ENCODE measurements at places on chromosomes 7 and 10. TPM values are rescaled to one million over a fixed set of nuclear protein-coding genes. Genes with fewer than 3 reads are reported as not detected.

DNA sequence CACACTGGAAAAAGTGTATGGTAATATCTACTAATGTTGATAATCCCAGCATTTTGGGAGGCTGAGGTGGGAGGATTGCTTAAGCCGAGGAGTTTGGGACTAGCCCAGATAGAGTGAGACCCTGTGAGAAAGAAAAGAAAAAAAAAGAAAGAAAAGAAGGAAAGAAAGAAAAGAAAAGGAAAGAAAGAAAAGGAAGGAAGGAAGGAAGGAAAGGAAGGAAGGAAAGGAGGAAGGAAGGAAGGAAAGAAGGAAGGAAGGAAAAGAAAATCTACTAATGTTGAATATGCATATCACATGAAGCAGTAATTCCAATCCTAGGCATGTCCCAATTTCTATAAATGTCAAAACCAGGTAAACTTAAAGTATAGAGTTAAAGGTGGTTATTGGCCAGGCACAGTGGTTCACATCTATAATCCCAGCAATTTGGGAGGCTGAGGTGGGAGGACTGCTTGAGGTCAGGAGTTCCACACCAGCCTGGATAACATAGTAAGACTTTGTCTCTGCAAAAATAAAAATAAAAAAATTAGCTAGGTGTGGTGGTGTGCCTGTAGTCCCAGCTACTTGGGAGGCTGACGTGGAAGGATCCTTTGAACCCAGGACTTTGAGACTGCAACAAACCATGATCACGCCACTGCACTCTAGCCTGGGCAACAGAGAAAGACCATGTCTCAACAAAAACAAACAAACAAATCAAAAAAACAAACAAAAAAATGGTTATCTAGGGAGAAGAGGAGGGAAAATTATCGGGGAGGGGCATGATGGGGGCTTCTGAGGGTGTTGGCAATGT lies 5.2 kb upstream of the KAZALD1 start:
- no peak for DNase-seq
- no peak overlapping the region for H3K27ac ChIP-seq
- no peak overlapping the region for H3K4me3 ChIP-seq
- H3K4me1 ChIP-seq: peaks cover 13% of the 10 kb centered on the region
- H3K36me3 ChIP-seq: peaks cover 4% of the 10 kb centered on the region
- H3K27me3 ChIP-seq: peaks cover 8% of the 10 kb centered on the region

The TUBAL3 gene
- total RNA-seq: 0.19 TPM

DNA sequence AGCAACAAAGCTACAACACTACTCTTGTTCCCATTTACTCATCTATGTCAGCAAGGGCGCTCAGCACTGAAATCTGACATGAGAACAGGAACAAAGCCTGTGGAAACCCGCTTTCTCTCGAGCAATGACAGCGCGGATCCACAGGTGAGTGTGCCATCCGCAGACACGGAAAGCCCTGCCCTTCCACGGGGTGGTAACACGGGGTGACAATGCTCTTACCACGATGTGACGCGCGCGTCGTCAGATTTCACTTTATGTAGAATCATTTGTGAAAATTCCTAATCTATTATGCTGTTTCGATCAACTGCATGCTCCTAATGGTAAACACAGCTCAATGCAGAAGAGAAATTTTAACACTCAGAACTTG lies 34.4 kb downstream of the ZFAND2A start:
- H3K36me3 ChIP-seq: peaks cover 10% of the 10 kb centered on the region
- H3K27me3 ChIP-seq: no peaks in the 10 kb centered on the region
- H3K27ac ChIP-seq: no peak overlapping the region
- no peak for DNase-seq
- H3K4me1 ChIP-seq: peaks cover 8% of the 10 kb centered on the region

The CBLL1 gene
- total RNA-seq: 25.0 TPM

The COL17A1 gene
- 94.1 TPM for total RNA-seq

- H3K4me1 ChIP-seq: no peaks in the 10 kb centered on the region
- H3K27ac ChIP-seq: no peak overlapping the region
- H3K36me3 ChIP-seq: peaks cover 15% of the 10 kb centered on the region
- DNase-seq: no peak
- H3K4me3 ChIP-seq: no peak overlapping the region
Measured at GRCh38 chr10:121007264-121007663, 156.1 kb downstream of the WDR11 start.

DNA sequence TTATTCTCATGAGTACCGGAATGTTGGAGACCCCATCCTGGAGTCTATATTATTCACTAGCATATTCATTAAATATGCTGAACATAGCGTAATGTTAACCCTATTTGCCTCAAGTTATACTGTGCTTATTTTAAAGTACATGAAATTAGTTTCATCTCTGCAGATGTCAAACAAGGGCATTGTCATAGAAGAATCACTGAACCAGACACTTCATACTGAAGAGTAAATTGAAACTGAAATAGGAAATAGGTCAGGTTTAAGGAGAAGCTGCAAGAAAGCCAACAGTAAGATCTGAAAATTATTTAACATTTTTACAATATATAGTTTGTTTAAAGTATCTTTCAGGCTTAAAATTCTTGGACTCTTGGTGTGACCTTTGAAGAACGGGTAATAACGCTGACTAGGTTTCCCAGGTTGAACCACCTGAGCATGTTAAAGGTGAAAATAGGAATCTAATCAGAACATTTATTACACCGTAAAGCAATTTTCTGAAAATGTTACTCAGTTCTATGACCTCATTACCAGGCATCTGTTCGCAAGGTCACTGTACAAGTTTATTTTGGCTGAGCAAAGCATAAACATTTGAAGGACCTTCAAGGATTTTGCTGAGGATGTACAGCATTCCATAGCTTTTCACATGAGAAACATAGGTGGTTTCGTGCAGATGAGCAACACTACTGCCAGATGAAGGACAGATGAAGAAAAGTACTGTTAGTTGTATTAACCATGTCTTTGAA lies 82.7 kb downstream of the REEP3 start:
- no peaks in the 10 kb centered on the region for H3K4me1 ChIP-seq
- H3K4me3 ChIP-seq: no peak overlapping the region
- H3K27ac ChIP-seq: no peak overlapping the region
- peaks cover 12% of the 10 kb centered on the region for H3K36me3 ChIP-seq
- H3K27me3 ChIP-seq: no peaks in the 10 kb centered on the region
- no peak for DNase-seq

The AKR1C4 gene
- total RNA-seq: 2.0 TPM

The STEAP2 gene
- 3.3 TPM for total RNA-seq

DNA sequence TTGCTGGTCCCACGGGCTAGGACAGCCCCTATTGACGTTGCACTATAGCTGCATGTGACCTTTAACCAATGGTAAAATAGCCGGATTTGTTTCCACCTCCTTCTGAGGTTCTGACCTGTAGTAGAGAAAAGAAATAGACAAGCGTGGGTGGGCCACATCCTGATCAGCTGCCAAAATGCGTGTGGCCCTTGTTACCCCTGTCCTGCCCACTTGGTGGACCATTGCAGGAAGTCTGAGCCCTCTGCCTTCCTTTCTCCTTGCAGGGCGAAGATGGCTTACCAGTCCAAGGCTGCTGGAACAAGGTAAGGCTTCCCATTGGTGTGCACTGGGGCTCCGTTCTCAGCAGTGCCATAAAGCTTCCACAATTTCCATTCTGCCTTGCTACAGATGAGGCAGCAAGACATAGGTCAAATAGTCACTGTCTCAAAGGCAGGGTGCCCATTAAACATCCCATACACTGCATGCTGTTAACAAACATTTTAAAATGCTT lies 95.9 kb upstream of the MACROH2A2 start:
- no peak overlapping the region for H3K4me3 ChIP-seq
- H3K27me3 ChIP-seq: peaks cover 15% of the 10 kb centered on the region
- H3K27ac ChIP-seq: no peak overlapping the region
- H3K36me3 ChIP-seq: no peaks in the 10 kb centered on the region
- H3K4me1 ChIP-seq: peaks cover 20% of the 10 kb centered on the region

GRCh38 chr7:150357270-150357669 lies 11.4 kb upstream of the REPIN1 start:
- H3K27me3 ChIP-seq: no peaks in the 10 kb centered on the region
- H3K36me3 ChIP-seq: no peaks in the 10 kb centered on the region
- H3K4me1 ChIP-seq: peaks cover 25% of the 10 kb centered on the region
- no peak overlapping the region for H3K27ac ChIP-seq
- no peak overlapping the region for H3K4me3 ChIP-seq
- DNase-seq: no peak

- peak overlapping the region; percentile 87 for H3K4me3 ChIP-seq
- H3K27me3 ChIP-seq: peaks cover 5% of the 10 kb centered on the region
- peaks cover 32% of the 10 kb centered on the region for H3K4me1 ChIP-seq
- DNase-seq: no peak
- peak overlapping the region; percentile 75 for H3K27ac ChIP-seq
Measured at GRCh38 chr10:34816501-34817002, 1.5 kb upstream of the PARD3 start.

The HNRNPF gene
- total RNA-seq: 287 TPM

The NPFFR1 gene
- not detected for total RNA-seq

- H3K4me1 ChIP-seq: peaks cover 4% of the 10 kb centered on the region
- peaks cover 4% of the 10 kb centered on the region for H3K27me3 ChIP-seq
- no peaks in the 10 kb centered on the region for H3K36me3 ChIP-seq
- no peak for DNase-seq
Measured at GRCh38 chr10:131219955-131220489, 91.5 kb downstream of the TCERG1L start.

DNA sequence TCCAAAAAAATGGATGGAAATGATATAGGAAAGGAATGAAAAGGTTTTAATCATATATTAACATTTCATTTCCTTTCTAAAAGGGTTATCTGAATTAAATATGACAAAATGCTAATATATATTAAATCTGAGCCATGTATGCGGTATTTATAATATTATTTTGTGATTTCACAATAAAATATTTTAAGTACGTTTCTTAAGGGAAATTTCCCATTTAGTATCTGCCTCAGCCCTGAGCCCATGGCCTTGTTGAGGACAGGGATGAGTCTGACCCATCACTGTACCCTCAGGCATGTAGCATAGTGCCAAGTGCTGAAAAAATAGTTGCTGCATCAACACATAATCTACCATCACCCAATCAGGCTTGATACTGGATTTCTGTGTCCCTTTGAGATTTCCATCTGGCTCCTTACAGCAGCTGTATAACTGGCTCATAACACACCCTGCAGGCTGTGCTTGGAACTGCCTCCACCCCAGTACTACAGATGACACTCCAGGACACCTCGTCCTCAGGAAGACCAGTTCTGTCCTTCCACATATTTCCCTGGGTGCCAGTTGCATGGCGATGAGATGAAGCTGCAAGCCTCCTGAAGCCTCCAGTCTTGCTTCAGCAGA lies 59.4 kb upstream of the ASAH2 start:
- H3K4me3 ChIP-seq: no peak overlapping the region
- H3K27ac ChIP-seq: no peak overlapping the region
- H3K27me3 ChIP-seq: no peaks in the 10 kb centered on the region
- no peaks in the 10 kb centered on the region for H3K4me1 ChIP-seq
- DNase-seq: no peak

DNA sequence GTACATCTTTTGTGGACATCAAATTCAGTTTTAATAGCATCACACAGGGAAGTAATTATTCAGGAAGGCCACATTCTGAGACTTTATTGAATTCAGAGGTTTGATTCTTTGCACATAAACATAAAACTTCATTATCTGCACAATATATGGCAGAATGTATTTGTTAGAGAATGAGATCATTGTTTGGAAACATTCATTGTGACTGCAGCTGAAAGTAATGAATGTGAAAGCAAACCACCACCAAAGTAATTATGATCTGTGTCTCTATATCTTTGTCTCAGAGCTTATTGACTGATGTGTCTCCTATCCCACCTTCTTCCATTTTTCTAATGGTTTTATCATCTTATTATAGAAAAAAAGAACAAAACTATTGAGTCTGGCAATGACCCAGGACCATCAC lies 340.9 kb upstream of the PCDH15 start:
- no peaks in the 10 kb centered on the region for H3K4me1 ChIP-seq
- no peak overlapping the region for H3K27ac ChIP-seq
- H3K36me3 ChIP-seq: no peaks in the 10 kb centered on the region
- H3K4me3 ChIP-seq: no peak overlapping the region
- no peak for DNase-seq

GRCh38 chr10:45672181-45673073 lies at the start of gene ZFAND4:
Gene ZFAND4, minus strand, starts transcription at chr10:45672772. Its CDS starts 9,047 bp downstream, at chr10:45663725.
- peaks cover 2% of the 10 kb centered on the region for H3K27me3 ChIP-seq
- H3K4me1 ChIP-seq: peaks cover 8% of the 10 kb centered on the region
- DNase-seq: peak; percentile 97
- H3K4me3 ChIP-seq: peak within 1 kb of the TSS; percentile 99
- no peaks in the 10 kb centered on the region for H3K36me3 ChIP-seq

DNA sequence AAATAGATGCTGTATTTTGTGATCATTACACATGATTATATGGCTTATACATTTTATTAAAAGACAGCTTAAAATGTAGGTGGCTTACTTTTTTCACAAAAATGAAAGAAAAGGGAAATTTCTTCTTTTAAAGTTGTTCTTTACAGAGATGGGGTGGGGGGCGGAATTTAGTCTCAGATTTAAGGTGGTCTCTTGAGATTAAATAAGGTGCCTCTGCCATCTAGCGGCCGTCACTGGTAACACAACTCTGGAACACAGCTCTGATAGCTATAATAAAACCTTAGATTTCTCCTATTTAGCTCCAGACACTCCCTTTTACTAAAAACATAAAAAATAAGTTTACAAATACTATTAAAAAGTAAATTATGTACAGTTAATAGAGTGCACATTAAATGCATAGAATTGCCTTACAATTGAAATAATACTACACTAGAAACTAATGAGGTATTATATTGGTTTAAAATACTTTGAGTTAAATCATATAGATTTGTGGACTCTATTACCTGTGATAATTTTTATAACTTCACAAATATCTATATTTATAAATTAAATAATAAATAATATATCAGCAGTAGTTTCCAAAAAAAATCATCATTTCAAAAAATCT lies 210.9 kb downstream of the DGKB start:
- H3K4me1 ChIP-seq: peaks cover 17% of the 10 kb centered on the region
- DNase-seq: no peak
- H3K4me3 ChIP-seq: no peak overlapping the region
- no peaks in the 10 kb centered on the region for H3K27me3 ChIP-seq
- H3K36me3 ChIP-seq: no peaks in the 10 kb centered on the region

GRCh38 chr10:131858583-131859340 lies 42.0 kb upstream of the PPP2R2D start:
- H3K4me3 ChIP-seq: no peak overlapping the region
- H3K27ac ChIP-seq: no peak overlapping the region
- no peaks in the 10 kb centered on the region for H3K4me1 ChIP-seq
- H3K36me3 ChIP-seq: no peaks in the 10 kb centered on the region

DNA sequence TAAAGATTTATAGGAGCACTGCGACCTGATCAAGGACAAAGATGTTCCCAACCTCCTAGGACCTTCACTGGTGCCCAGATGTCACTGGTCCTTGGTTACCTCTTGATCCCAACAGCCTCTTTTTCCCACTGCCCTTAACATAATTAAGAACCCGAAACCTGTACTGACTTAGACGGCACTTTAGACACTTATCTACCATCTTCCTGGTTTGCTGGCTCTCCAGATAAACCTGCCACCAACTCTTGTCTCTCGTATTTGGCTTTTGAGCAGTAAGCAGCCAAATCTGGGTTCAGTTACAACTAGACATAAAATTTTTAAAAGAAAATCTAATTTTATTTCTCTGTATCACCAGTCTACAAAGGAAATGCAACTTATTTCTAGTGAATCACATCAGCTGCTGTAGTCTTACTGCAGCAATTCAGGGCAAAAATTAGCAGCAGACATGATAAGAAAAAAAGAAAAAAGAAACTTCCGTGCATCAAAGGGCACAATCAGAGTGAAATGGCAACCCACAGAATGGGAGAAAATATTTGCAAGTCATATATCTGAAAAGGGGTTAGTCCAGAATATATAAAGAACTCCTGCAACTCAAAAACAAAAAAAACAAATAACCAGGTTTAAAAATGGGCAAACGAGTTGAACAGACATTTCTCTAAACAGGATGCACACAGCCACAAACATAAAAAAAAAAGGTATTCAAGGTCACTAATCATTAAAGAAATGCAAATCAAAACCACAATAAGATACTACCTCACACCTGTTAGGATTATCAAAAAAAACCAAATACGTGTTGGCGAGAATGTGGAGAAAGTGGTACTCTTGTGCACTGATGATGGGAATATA lies 9.4 kb downstream of the ASB13 start:
- H3K27me3 ChIP-seq: no peaks in the 10 kb centered on the region
- peaks cover 34% of the 10 kb centered on the region for H3K4me1 ChIP-seq
- no peak for DNase-seq

Data from type B pancreatic cell (in vitro differentiated cells).